ENCODE measurements at places on chromosomes 7 and 10.

- no peak for DNase-seq
Observed at GRCh38 chr7:143477501-143478150, at the start of gene TAS2R41. TSS of gene TAS2R41 (plus strand) at chr7:143477873. CDS start at chr7:143477873, 0 bp downstream.

DNA sequence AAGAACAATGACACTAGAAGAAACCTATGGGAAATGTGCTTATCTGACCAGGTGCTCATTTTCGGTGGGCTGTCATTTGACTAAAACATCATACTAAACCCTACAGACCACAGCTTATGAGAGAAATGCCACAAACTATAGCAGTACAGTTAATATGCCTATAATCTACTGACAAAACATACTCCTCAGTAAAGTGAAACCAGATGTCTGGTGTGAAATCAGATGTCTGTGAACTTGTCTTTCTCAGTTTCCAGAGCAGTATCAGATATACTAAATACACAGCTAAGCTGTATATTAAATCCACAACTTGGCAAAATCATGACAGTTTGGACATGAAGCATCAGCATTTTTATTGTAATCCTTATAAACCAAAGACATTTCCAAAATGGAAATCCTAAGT lies 3.3 kb downstream of the IMMP2L start:
- DNase-seq = no peak

DNA sequence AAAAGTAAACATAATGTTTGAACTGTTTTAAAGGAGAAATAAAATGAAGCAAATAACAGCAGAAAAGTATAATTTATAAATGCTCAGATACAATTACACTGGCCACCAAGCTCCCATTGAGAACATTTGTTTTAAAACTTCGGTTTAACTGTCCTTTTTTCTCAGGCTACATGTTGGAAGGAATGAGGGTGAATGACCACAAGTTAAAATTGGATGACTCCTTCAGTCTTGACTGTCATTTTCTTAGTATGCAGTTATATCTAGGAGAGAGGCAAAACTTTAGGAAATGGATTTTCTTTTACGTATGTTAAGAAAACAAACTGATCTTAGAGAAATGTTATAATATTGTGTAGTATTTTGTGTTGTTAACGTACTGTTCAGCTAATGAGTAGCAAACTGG lies 5.0 kb downstream of the TRIM24 start:
- no peak for DNase-seq

DNA sequence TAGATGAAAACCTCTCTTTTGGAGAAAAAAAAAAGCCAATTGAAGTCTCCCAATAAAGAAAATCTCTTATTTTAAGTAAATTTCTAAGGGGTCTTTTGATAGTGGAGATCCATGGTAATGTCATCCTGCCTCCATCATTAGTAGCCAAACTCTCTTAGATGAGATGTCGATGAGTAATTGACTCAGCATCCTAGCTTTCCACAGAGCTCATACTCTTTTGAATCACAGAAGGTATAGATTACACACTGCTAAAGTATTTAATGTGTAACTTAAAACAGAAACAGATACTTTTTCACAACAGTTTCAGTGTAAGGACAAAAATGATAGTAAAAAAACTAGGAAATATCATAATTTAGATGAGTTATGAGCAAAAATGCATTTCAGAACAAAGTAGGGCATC lies 19.4 kb downstream of the MAGI2 start:
- no peak for DNase-seq
